CD8-positive, alpha-beta memory T cell (primary cell): ENCODE measurements at places on chromosomes 5 and 9. TPM values are rescaled to one million over a fixed set of nuclear protein-coding genes. Genes with fewer than 3 reads are reported as not detected.

The GABRA6 gene
- not detected for total RNA-seq

The IFNA21 gene
- total RNA-seq: not detected

DNA sequence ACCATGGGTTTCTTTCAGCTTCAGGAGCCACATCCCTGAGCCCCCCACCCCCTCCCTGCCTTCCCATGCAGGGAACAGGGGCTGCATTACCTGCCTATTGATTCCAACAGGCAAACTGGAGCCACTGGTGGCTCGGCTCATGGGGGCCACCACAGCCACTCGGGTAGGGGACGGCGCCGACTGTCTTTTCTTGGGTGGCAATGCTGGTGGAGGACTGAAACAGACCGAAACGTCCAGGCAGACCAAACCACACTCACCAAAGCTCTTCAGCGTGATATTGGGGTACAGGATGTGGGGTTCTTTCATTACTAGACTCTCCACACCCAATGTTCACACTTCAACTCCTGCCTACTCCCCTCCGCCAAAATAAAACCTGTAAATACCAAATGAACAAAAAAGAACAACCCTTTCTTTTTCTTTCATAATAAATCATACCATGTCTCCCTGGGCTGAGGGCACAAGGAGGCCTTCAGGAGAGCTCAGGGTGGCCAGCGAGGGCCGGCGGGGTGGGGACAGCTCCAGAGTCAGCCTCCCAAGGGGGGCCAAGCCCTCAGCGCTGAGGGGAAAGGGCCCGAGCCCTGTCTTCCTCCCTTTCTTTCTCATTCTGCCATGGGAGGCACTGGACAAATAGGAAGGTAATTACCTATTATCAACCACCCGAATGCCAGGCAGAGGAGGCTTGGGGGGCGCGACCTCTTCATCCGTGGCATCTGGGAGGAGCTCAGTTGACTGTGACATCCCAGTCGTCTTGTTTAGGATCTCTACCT, 83.3 kb downstream of the PRRT1B start:
- peak; percentile 40 for DNase-seq

GRCh38 chr5:178564397-178564796, 25.8 kb downstream of the COL23A1 start:
- DNase-seq: no peak

The SNX24 gene
- 4.4 TPM for total RNA-seq

- no peak for DNase-seq
Measured at GRCh38 chr5:141941307-141941706, 16.7 kb downstream of the PCDH12 start.

- no peak for DNase-seq
Measured at GRCh38 chr9:70852711-70853240, 268.6 kb downstream of the TRPM3 start.

- no peak for DNase-seq
Measured at GRCh38 chr5:2656206-2656605, 95.3 kb downstream of the IRX2 start.

GRCh38 chr9:115042781-115043509, 75.0 kb downstream of the TNC start:
- DNase-seq: no peak

GRCh38 chr9:118000581-118000980, 296.4 kb downstream of the TLR4 start:
- no peak for DNase-seq

DNA sequence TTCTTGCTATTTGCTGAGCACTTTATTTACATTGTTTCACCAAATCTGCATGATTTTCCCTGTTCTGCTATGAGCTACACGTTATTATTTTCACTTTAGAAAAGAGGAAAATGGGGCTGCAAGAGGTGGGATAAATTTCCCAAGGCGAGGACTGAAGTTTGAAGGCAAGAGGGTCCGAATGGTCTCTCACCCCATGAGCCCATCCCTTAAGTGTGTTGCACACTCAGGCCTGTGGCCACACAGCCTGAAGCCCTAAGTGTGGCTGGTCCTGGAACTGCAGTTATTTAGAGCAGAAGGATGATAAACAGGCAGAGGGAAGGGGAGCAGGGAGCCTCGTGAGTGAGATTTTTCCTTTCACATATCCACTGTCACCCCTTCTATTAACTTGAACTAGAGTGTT, 7.8 kb downstream of the PDE8B start:
- no peak for DNase-seq

DNA sequence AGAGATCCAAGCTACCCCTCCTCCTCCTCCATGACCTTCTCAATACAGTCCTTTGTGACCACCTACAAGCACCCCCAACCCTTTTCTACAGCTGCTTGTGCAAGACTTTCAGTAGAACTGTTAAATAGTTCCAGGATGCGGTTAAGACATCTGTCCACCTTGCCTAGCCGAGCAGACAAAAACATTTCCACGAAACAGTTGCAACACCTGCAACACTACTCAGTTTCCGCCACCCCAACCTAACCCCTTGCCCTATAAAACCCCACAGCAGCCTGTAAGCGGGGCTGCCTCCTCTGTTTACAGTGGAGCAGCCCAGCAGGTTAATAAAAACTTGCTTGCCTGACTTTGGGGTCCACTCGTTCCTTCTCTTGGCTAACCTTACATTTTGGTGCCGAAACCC, 1803.5 kb upstream of the CDH6 start:
- no peak for DNase-seq

- DNase-seq: no peak
Measured at GRCh38 chr5:173550641-173551040, 65.8 kb downstream of the BOD1 start.

DNA sequence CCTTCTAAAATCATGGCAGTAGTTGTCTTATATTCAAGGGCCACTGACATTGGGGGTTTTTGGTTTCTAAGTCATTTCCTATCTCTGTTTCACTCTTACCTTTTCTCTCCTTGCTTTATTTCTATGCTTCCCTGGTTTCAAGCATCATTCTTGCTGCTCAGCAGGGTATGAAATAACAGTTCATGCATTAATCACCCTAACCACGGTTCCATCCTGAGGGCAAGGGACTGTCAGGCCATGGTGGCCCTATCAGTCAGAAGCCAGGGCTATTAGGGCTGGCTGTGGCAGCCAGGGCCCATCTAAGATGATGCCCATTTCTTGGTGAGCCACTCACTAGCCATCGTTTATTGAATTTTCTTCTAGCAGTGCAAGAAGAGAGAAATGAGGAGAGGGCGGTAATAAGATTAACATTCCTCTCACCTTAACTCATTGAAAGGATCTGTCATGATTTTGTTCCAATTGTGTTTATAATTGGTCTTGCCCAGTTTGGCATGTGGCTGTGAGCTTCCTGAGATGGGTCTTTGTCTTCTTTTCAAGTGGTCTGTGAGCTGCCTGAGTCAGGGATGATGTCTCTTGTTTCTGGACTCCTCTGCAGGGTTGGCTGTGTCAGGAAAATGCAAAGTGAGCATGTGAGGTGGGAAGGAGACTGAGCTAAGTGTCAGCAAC, 45.2 kb downstream of the CYSTM1 start:
- no peak for DNase-seq

The SH3TC2 gene
- total RNA-seq: not detected
